ENCODE measurements at places on chromosomes 7 and 10. TPM values are rescaled to one million over a fixed set of nuclear protein-coding genes. Genes with fewer than 3 reads are reported as not detected.

The GTF2IRD2 gene
- total RNA-seq, result 2.8 TPM

GRCh38 chr7:130941322-130942210, 207.6 kb upstream of the KLF14 start:
- no peak for DNase-seq

The PDE1C gene
- 5.9 TPM for total RNA-seq

The SSC4D gene
- total RNA-seq, result 1.2 TPM

The POU6F2 gene
- not detected for total RNA-seq

GRCh38 chr10:34024693-34025425, 690.4 kb upstream of the NRP1 start:
- DNase-seq, result no peak
